ENCODE measurements at places on chromosomes 2 and 18.

- DNase-seq: no peak
Observed at GRCh38 chr2:55137024-55137958, 87.0 kb upstream of the RTN4 start.

- DNase-seq: no peak
Observed at GRCh38 chr2:195535911-195536522, 121.0 kb upstream of the SLC39A10 start.

GRCh38 chr2:208297961-208298360, 31.9 kb downstream of the PIKFYVE start:
- no peak for DNase-seq

GRCh38 chr2:64985447-64985846, 3.8 kb upstream of the SLC1A4 start:
- DNase-seq: no peak

DNA sequence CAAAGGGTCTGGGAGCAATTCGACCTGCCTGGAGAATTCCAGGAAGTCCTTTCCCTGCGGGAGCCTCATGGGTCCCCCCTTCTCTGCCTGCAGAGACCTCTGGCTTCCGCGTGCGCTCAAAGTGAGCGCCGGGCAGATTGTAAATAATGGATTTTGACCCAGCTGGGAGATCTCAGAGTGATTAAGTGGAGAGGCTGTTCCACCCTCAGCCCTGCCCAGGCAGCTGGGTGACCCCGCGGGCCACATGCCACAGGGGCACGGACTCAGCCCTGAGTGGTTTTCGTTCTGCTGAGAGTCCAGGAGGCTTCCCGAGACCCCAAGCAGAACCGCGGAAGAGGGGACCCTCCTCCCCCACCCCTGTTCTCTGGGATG, 1.2 kb downstream of the KCNG2 start:
- no peak for DNase-seq

DNA sequence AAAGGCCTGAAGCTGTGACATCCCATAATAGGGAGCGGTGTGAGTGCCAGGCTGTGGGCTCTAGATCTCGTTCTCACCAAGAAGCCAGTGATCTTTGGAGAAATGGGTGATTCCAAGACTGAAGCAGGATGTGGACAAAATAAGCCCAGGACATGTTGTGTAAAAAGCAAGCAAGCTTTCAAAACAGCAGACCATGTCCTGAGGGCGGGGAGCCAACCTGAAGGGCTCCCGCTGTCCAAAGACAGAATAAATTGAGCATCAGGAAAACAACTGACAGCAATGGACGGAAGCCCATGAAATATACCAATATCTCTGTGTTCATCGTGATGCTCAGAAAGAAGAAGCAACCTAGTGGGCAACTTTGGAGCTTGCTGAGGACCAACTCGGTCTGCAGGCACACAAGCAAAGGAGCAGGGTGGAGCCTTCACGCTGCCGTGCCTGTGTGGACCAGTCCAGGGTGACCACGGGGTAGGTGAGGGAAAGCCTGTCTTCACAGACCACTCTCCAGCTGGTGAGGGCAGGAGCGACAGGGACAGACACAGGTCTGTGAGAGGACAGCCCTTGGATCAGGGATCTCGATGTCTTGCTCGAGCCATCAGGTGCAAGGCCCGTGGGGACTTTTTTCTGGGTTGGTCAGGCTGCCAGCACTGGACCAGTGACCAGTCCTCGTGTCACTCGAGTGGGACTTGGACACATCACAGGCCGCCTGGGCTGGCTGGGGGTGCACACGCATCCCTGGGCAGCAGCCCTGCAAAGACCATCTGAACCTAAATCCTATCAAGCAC, 21.5 kb downstream of the MTERF4 start:
- no peak for DNase-seq

- DNase-seq: no peak
Observed at GRCh38 chr2:236814593-236814992, 245.0 kb downstream of the ACKR3 start.

DNA sequence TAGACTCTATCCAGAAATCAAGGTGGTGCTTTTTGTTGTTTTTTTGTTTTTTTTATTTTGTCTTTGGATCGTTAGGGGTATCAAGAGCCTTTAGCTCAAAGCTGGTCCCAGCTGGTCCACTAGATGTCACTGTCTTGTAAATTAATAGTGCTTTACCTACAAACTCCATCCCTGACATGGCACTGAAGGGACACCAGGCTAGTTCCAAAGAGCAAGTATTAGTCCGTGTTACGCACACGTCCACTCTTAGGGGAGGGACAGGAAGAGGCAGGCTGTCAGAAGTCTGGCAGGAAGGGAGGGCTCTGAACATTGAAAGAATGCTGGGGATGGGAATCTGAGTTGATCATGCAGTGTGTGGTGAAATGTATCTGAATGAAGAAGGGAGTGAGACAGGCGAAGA, 85.9 kb upstream of the CCBE1 start:
- peak; percentile 50 for DNase-seq

DNA sequence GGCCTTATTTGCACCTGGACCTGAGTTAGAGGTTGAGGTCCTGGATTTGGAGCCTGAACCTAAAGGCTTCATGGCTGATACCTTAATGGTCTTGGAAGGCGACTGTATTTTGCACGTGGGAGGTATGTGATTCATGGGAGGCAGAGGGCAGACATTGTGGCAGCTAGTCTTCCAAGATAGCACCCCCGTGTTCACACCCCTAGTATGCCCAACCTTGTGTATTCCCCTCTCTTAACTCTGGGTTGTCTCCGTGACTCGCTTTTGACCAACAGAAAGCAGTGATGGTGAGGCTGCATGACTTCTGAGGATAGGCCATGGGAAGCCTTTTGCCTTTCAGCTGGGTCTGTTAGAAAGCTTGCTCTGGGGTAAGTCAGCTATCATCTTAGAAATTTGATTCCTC, 45.8 kb upstream of the HAAO start:
- DNase-seq: no peak

- DNase-seq: peak; percentile 7
Observed at GRCh38 chr2:102005989-102006885, 14.5 kb downstream of the IL1R2 start.

DNA sequence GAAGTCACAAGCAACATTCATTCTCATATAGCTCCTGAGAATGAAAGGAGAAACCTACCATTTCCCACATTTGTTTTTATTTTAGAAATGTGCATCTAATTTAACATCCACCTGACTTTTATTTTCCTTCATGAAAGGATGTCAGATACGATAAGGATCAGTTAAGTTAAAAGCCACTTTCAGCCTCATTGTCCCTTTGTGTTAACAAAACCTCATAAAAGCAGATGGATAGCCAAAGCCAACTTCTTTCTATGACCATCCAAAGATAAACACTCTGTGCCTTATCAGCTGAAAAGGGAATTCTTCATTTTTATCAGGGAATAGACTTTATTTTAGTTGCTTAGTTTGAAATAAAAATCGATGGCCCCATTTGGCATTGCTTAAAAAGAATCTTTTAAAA, 25.7 kb upstream of the RIT2 start:
- DNase-seq: no peak

DNA sequence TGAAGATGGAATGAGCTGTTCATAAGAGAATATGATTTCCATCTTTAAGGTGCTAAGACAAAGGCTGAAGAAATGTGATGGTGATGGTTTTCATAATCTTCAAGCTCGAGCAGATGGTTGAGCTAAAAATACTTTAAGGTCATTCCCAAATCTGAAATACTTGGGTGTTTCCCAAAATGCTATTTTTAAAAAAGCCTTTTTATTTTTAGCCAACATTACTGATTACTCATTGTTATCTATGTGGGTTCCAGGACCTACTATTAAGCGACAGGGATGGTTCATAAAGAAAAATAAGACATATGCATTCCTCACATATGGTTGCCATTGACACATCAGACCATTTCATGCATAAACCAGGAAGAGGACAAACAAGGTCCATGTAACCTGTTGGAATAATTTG, 298.5 kb downstream of the PLCL1 start:
- no peak for DNase-seq

GRCh38 chr2:168775837-168776236, 26.6 kb upstream of the NOSTRIN start:
- no peak for DNase-seq

GRCh38 chr2:124953921-124954320, 928.8 kb downstream of the CNTNAP5 start:
- DNase-seq: no peak

GRCh38 chr18:46055838-46056230, 16.2 kb downstream of the PSTPIP2 start:
- DNase-seq: no peak

GRCh38 chr2:46334389-46335271, 37.4 kb downstream of the EPAS1 start:
- DNase-seq: no peak

- DNase-seq: no peak
Observed at GRCh38 chr18:41206341-41206830, 748.6 kb upstream of the PIK3C3 start.

DNA sequence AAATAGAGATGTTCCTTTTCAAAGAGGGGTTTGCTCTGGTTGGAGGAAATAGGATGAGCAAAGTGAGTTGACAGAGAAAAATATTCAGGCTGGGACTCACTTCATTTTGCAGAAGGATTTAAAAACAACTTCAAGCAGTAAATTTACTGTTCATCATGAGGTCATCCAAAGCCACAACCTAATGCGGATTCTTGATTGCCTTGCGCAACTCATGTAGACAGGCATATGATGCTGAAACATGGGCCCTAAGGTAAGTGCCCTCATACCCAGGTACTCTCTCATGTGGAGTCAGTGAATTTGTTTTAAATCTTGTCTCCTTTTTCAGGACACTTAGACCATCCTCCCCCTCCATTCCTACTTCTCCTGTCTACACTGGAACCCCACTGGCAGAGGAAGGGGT, 51.9 kb upstream of the LYPD1 start:
- DNase-seq: no peak

GRCh38 chr2:81412681-81413080, 1108.1 kb upstream of the LRRTM1 start:
- no peak for DNase-seq

GRCh38 chr18:69795791-69796190, 151.9 kb downstream of the CD226 start:
- DNase-seq: no peak

DNA sequence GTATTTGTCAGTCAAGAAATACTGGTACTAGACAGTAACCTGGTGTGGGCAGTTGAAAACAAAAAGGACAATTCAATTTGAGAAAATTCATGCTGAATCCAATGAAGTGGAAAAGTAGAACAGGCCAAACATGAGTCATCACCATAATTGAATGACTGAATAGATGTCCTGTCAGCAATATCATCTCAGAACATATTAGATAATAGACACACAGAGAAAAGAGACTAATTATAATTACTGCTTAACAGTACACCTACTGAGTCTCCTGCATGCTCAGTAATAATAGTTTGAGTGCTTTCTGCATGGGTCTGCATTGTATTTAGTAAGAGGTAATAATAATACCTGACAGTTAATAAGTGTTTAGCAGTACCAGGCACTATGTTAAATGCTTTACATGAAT, 138.6 kb upstream of the ZC3H15 start:
- no peak for DNase-seq

- no peak for DNase-seq
Observed at GRCh38 chr2:177633111-177633510, 240.5 kb downstream of the AGPS start.

DNA sequence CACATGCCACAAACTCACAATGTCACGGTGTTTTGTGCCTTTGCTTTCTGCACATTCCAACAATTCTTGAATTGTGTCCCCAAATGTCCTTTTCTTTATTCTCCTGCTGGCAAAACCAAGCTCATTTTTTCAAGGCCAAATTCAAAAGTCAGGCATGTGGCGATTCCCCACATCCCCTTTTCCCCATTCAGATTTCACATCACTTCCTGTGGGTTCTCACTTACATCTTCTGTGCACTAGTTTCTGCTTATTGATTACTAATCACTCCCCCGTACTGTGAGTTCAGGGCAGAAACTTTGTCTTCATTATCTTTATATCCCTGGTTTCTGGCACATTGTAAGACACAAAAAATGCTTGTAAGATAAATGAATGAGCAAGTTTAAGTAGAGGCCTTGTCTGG, 69.2 kb downstream of the AP1S3 start:
- DNase-seq: no peak

DNA sequence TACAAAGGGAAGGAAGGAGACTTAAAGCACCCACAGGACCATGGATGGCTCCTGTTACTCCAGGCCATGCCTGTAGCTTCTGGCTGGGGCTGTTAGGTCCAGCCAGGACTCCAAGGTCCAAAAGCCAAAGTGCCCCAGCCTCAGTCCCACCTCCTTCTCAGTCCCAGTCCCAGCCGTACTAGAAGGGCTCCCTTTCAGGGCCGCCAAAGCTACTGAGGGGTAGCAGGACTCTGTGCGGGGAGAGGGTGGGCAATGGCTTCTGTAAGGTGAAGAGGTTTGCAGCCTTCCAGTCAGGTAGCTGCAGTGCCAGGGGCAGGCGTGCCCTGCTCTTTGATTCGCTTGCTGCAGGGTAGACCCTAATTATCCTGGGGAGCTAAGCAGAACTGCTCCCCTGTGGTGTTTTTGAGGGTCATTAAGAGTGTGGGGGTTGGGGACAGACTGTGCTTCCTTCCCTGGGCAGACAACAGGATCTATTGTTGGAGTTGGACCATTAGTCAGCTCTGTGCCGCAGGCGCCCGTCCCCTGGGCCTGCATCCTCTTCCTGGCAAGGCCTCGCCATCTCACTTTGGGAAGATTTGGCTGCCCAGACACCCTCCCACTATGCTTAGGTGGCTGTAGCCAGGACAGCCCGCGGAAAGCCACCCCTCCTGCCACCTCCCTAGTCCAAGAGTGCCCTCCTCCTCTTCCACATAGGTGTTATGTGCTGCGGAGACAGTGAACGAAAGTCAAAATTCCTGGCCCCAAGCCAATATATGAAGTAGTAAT, 118.8 kb downstream of the ZBTB7C start:
- no peak for DNase-seq

GRCh38 chr2:13193075-13193474, 476.3 kb downstream of the TRIB2 start:
- DNase-seq: peak; percentile 13

GRCh38 chr2:150742094-150742493, 254.6 kb upstream of the RND3 start:
- no peak for DNase-seq

DNA sequence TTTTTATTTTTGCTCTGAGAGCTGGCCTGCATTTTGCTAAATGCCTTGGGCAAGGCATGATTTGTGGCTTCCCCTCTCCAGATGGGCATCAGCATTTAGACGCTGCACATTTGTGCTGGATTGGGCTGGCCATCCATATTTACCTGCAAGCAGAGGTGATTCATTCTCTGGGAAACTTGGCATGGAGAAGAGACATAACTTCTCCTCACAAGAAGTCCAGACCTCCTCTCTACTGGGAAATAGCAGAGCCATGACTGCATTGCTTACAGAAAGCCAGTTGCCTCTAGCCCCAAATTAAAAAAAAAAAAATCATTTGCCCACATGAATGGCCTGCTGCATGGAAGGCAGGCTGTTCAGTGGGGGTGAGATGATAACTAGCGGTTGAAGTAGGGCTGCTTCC, 120.1 kb downstream of the ACTR3 start:
- no peak for DNase-seq

- DNase-seq: no peak
Observed at GRCh38 chr18:11661430-11661829, 27.6 kb upstream of the GNAL start.

DNA sequence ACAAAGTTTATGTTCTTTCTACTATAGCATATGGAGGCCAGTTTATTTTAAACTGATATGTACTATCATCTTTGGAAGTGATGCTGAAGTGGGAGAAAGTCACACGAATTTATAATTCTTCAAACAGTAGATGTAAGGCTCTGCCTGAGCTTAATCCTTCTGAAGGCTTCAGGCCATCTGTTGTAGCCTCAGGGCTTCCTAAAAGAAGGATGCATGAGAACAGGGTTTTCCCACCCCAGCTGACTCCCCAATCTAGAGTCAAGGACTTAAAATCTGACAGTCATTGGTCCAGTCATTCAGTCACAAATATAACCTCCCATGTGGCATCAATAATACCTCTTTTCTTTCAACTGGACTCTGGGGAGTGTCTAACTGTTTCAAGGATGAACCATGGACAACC, 330.5 kb downstream of the KCNS3 start:
- no peak for DNase-seq
